ENCODE measurements at places on chromosomes 12 and 14.

GRCh38 chr12:66061557-66062289 lies 68.8 kb downstream of the LLPH start:
- DNase-seq: no peak

GRCh38 chr14:100386121-100386520 lies 63.0 kb downstream of the SLC25A47 start:
- no peak for DNase-seq

- DNase-seq: no peak
Measured at GRCh38 chr12:1532375-1533165, 61.8 kb downstream of the FBXL14 start.

GRCh38 chr12:75900781-75901254 lies 130.8 kb downstream of the PHLDA1 start:
- DNase-seq: no peak

GRCh38 chr12:50221228-50222008 lies 54.2 kb upstream of the CERS5 start:
- DNase-seq: no peak

- DNase-seq: no peak
Measured at GRCh38 chr14:54808326-54809161, 94.1 kb downstream of the GCH1 start.

- no peak for DNase-seq
Measured at GRCh38 chr14:102736956-102737355, 40.3 kb upstream of the TRAF3 start.

- no peak for DNase-seq
Measured at GRCh38 chr12:27351476-27351875, 18.8 kb downstream of the BMAL2 start.

DNA sequence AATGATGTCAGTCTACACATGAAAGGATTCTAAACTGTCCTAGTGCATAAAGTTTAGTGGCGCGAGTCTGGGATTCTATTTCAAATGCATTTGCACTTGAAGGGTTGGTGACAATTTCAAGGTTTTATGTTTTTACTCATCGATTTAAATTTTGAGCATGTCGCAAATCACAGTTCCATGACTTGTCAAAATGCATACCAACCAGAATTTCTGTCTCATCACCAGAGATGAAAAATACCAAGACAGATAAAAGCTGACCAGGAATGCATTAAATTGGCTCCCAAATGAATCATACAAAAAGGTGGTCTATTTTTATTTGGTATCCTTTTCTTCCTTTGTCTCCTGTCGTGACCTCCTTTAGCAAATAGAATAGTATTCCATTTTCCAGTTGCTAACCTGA lies 25.2 kb downstream of the TMEM30B start:
- no peak for DNase-seq

GRCh38 chr12:107386569-107386968 lies 293.2 kb upstream of the CRY1 start:
- no peak for DNase-seq

GRCh38 chr14:75427126-75427481 lies 718 bp upstream of the JDP2 start:
- DNase-seq: no peak

- no peak for DNase-seq
Measured at GRCh38 chr12:24408305-24408704, 458.8 kb upstream of the SOX5 start.

GRCh38 chr14:30678926-30679431 lies 56.9 kb downstream of the SCFD1 start:
- no peak for DNase-seq

DNA sequence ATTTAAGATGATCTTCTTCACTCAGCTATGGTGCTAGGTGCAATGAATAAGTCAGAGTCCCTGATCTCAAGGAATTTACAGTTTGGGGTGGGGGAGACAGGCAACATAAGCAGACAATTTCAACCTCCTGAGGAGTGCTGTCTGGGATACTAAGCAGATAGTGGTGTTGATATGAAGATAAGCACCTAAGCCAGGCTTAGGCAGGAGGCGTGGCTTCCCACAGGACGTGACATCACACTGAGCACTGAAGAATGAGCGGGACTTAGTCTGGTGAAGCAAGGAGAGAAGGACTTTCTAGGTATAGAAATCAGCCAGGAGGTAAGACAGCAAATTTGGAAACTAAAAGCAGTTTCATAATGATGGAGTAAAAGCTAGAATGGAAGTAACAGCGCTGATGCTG lies 6.8 kb downstream of the PRPH start:
- DNase-seq: no peak

- DNase-seq: no peak
Measured at GRCh38 chr12:126572170-126572569, 1506.9 kb downstream of the AACS start.

DNA sequence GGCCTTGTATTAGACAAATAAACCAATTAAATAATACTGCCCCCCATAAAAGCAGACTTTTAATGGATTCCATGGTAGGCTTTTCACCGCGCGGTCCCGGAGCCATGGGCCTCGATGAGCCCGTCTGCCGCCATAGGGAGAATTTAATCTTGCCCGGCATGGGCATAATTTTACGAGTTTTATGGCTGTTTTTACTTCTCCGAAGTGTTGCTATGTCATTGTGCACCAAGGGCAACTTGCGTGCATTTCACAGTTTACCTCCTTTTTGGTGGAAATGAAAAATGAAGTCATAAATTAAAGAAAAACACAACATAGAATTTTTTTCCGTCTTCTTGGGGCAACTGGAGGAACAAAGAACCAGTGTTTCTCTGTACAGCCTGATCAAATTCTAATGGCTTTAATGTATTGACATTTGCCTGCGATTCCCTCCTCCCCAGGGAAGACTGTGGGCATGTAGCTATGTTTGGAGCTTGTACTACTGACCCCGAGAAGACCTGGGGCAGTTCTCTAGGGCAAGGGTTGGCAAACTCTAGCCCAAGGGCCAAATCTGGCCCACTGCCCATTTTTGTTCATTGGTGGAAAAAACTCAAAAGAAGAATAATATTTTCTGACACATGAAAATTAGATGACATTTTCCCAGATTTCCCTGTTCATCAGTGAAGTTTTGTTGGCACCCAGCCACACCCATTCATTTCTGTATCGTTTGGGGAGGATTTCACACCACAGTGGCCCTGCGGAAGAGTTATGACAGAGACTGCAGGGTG lies 142.7 kb downstream of the CHST11 start:
- no peak for DNase-seq

GRCh38 chr14:82230748-82231147 lies 697.1 kb upstream of the SEL1L start:
- DNase-seq: no peak

DNA sequence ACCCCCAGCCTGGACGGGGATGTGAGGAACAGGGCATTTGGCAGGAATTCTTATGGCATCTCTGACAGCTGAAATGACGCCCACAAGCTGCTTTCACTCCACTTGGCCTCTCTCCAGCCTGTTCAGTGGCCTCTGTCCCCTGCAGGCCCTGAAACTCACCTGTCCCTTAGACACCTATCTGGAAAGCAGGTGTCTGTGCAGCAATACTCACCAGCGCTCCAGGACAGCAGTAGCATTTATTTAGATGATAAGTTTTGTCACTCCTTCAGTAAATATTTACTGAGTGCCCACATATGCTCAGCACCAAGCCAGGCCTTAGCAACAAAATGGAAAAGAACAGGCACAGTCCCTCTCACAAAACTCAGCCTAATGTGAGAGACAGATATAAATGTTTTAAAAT lies 311.1 kb upstream of the FKBP4 start:
- no peak for DNase-seq

DNA sequence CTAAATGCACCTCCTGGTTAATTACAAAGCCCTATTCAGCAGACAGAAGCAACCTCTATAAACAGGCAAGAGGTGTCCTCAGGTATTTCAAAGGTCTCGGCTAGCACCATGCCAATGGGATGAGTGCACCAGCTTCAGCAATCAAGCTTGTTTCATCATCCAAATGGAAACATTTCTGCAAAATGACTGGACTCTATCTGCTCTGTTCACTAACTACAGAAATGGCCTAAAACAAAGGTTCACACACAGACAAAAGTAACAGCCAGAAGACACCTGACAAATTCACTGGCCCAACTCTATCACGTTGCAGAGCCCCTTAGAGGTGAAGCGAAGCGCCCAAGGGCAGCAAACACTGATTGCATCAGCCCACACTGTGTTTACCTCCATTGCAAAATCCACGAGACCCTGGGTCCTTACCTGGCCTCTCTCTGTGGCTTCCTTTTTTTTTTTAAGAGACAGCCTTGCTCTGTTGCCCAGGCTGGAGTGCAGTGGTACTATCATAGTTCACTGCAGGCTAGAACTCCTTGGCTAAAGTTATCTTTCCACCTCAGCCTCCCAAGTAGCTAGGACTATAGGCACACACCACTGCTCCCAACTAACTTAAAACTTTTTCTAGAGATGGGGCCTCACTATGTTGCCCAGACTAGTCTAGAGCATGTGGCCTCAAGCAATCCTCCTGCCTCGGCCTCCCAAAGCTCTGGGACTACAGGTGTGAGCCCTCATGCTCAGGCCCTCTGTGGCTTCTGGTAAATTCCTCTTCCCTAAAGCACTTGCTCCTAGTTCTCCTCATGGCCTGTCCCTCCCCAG lies 8.5 kb upstream of the SYNE3 start:
- no peak for DNase-seq

- peak; percentile 62 for DNase-seq
Measured at GRCh38 chr14:104267895-104268294, 129.5 kb downstream of the KIF26A start.
